ENCODE measurements at places on chromosomes 6 and 20.

DNA sequence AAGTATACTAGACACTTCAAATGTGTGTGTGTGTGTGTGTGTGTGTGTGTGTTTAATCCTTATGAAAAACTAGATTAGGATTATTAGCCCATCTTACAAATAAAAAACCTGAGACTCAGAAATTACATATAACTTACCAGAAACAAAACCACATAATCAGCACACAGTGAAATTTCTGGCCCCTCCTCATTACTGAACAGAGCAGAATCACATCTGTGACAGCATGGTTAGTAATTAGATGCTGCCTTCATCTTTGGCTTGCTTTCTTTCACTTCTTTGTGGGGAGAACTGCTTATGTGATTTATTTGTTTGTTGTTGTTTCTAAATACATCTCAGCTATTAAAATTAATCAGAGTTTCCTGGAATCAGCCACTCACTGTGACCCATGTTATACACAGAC lies 267.1 kb downstream of the TENT5A start:
- no peak for DNase-seq

DNA sequence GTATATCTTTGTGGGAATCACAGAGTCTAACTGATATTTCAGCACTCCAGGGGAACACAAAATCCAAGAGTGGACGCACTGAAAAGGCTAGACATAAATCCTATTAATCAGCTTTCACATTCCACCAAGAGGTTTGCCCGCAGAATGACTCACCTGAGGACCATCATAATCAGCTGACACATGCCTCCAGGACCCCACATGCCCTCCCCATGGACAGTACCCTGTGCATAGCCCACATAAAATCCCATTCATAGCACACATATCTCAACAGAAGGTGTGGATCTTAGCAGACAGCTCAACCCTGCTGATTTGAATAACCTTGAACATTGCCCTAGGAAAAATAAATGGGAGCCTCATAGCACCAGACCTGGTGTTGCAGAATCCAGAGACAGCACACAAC lies 246.8 kb upstream of the TENT5A start:
- DNase-seq: no peak

DNA sequence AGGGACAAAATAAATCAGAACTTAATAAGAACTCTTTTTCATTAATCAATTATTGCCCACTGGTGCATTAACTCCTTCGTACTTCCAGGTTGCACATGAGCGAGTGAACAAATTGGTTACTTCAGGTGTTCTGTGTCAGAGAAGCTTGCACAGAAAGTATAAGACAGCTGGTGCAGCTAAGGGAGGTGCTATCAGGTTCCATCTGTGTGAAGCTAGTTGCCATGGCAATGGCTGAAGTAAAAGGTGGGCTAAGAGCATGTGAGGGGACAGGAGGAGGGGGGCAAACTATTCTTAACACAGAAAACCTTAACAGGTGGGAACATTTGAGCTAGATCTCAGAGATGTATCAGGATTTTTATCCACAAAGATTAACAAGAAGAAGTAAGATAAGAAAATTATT lies 81.6 kb downstream of the MANEA start:
- no peak for DNase-seq

GRCh38 chr6:33651403-33651802 lies 30.3 kb downstream of the ITPR3 start:
- no peak for DNase-seq

DNA sequence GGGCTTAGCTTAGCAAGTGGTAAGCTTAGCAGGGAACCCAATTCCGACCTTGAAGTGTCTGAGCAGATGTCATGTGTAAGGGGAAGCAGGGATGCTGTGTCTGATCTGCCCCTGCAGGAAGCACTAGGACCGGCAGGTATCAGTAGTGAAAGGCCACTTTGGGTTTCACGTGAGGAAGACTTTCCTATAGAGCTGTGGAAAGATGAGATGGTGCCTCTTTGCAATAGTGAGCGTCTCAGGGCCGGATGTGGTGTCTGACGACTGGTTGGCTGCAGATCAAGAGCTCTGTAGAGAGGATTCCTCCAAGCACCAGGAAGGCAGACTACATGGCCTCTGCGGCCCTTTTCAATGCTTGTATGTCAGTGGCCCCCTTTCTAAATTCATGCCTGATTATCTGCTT lies 98.3 kb downstream of the TIAM2 start:
- no peak for DNase-seq
